ENCODE measurements at places on chromosomes 11 and 22. TPM values are rescaled to one million over a fixed set of nuclear protein-coding genes. Genes with fewer than 3 reads are reported as not detected.
A peak's percentile ranks its signal among the peaks of the same experiment; 100 is the strongest.

- no peak for DNase-seq
Observed at GRCh38 chr11:3056296-3057068, 741 bp downstream of the CARS1 start.

DNA sequence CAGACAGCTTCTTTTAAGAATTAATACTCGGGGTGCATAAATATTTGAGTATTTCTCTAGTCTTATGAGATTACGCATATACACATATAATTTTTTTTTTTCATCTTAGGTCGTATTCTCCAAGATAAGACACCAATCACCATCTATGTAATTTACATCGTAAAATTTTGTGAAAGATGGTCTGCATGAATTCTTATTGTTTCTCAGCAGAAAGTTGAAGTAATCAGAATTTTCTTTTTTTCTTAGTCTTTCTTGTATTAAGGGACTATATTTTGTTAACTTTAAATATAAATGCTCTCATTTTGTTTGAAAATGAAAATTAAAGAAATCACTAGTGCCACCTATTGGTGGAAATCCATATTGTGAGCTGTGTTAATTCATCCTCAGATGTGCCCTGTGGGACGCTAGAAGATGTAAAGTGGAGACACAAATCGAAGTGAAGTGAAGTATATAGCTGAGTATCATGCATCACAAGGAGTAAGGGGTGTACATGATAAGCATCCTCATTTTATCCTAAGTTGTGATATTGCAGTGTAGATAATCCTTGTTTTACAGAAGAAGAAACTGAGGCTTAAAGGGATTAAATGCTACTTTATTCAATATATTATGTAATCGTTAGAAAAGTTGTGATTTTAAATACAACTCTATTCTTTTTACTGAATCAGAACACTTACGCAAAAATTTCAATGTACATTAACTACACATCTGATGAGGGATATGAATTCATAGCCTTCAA is 2084.3 kb downstream of the LRRC4C start:
- no peak for DNase-seq

- no peak for DNase-seq
Observed at GRCh38 chr11:119120639-119121007, 757 bp upstream of the HINFP start.

DNA sequence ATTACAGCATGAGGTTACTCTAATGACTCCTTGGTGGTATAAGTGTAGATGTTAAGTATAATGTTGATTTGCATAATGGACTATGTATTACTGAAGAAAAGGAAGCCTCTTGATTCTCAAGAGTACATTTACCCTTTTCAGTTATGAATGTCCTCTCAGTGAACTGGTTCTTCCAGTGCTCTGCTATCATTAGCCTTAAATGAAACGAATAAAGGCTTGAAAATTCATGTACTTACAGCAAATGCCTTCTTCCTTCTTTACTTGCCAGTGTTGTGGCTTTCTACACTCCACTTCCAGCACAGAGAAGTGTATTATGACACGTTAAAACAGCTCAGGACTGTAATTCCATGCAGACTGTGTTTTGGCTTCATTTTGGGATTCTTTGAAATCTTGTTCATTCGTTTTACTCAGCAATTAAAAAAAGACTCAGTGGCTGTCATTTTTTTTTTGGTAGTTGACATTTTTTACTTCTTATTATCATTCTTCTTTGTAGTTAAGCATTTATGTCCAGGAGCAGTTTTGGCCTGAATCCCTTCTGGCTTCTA is 96.9 kb downstream of the MTMR3 start:
- no peak for DNase-seq

DNA sequence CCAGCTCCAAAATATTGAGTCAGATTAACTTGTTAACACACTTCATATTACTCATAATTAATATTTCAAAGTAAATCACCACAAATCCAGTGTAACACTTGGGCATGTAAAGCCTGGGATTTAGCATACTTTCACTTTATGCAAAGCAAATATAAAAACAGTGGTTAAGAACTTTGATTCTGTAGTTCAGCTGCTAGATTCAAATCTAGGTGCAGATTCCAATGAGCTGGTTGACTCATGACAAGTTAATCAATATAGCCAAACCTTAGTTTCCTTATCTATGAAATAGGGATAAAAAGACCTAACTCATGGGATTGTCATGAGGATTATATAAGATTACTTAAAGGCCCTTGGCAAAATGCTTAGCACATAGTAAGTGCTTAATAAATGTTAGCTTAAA is 45.9 kb downstream of the ARHGAP42 start:
- no peak for DNase-seq

DNA sequence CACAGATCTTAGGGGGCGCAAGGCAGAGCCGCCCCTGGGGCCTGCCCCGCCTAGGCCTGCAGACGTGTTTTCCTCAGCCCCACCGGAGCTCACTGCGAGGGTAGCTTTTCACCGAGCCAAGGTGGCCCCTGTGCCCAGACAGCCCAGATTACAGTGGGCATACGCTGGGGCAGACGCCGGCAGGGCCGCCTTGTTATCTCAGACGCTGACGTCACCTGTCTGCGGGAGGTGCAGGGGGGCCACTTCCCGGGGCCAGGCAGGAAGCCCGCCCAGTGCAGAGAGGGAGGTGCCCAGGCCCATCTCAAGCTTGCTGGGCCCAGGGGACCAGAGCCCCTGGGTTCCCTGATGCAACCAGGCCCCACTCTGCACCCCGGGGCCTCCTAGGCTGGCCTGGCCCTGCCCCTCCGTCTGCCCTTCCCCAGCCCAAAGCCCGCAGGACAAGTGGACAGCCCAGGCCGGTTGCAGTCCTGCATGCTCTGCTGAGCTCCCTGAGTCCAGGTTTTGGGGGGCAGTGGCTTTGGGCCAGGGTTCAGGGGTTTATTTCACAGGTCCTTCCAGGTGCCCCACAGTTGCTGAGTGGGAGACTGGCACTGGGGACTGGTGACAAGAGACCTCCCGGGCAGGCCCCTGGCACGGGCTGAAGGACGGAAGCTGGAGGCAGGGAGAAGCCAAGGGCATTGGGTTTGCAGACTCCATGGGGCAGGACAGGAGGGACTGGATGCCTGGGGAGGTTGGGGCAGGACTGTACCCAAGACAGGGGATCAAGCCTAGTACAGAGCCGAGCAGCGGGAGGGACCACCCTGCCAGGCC is 38.6 kb downstream of the IGF2 start:
- DNase-seq, result no peak

DNA sequence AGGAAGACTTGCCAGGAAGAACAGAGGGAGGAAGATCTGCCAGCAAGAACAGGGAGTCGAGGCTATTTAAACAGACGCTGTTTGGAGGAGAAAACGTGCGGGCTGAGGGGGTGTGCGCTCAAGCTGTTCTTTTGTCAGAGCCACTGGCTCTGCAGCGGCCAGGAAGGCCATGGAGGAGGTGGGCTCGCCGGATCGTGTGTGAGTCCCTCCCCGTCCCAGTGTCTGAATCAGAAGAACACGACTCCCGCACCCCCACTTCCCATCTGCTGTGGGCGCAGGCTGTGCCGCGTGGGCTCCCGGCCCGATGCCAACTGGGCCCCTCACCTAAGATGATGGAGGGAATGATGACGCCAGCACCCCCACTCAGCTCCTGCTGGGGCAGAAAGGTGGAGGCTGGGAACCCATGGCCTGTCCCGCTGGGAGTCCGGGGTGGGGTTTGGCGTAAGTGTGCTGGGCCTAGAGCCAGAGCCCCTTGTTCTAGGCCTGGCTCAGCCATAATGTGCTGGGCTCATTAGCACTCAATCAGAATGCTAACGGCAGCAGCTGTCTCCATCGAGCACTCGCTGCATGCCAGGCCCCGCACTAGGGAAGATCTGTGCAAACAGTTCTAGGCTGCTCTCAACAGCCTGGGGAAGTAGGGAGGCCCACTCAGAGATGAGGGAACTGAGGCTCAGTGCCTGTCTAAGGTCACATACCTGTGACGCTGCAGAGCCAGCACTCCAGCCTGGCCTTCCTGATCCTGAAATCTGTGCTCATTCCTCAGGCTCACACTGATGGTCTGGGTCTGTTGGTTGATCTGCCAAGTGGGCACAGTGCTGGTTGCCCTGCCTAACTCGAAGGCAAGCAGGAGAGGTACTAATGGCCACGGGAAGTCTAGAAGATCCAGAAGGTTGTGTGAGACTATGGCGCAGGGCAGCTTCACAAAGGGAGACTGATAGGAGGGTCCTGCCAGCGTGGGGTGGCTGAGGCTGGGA is 11.5 kb downstream of the NPTXR start:
- no peak for DNase-seq

- no peak for DNase-seq
Observed at GRCh38 chr11:72083414-72083813, 2.8 kb downstream of the LRRC51 start.

DNA sequence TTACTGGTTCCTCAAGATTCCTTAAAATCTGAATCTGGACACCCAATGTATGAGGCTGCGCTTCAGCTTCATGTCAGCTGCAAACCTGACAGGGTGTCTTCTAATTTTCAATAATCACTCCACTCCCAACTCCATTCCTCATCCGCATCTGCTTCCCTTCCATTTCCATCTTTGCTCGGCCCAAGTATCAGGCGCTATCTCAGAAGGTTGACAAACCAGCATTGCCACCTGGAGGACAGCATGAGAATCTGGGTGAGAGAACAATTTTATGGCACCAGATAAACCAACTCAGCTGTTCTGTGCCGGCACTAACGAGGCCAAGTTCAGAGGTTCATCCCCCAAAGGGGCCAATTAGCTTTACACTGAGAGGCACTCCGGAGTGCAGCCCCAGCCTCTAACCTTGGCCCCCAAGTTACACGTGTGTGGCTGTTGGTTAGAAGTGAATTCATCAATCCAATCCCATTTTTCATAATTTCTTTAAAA is 79.1 kb upstream of the LMO2 start:
- DNase-seq, result peak; percentile 7

DNA sequence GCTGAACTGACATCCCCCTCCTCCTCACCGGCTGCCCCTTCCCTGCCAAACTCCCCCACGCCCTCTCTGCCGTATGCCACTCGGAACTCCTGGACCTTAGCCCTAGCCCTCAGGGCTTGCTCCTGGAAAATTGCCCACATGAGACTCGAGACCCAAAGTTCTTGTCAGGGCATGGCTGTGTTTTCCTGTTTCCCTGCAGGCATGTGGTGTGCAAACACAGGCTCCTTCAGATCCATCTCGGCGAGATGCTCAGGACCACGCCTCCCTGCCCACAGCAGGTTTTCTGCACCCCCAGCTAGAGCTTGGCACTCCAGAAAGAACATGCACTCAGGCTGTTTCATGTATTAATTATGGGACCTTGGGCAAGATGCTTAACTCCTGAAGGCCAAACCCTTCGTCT is 1480.4 kb downstream of the BRD1 start:
- DNase-seq, result no peak

- DNase-seq, result no peak
Observed at GRCh38 chr22:26768952-26769351, 111.6 kb downstream of the MIAT start.

- no peak for DNase-seq
Observed at GRCh38 chr11:67382276-67383136, 9.1 kb upstream of the CLCF1 start.

BIK gene
- total RNA-seq, result 12.4 TPM

MYO18B gene
- total RNA-seq, result not detected

KCNJ11 gene
- 0.63 TPM for total RNA-seq

NEU3 gene
- total RNA-seq, result 12.3 TPM

All from epithelial cell of proximal tubule (primary cell).